PC-3 (cell line): ENCODE measurements at places on chromosomes 13 and 19.

DNA sequence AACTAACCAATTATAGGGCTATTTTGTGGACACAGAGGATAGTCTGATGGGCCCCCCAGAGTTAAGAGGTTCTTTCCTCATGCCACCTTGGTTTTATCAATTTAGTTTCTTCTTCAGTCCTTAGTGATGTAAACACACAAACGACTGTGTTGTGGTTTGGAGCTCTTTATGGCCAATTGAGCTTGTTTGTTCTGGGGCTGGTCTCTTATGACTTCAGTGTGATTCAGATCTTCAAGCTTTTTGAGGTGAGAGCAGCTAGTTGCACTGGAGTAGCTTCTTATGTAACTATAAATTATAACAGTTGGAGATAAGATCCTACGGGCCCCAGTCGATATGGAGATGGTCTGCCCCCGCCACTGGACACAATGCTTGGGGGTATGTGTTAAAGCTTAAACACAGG is 22.0 kb upstream of the GJB6 start:
- DNase-seq: peak; percentile 63

DNA sequence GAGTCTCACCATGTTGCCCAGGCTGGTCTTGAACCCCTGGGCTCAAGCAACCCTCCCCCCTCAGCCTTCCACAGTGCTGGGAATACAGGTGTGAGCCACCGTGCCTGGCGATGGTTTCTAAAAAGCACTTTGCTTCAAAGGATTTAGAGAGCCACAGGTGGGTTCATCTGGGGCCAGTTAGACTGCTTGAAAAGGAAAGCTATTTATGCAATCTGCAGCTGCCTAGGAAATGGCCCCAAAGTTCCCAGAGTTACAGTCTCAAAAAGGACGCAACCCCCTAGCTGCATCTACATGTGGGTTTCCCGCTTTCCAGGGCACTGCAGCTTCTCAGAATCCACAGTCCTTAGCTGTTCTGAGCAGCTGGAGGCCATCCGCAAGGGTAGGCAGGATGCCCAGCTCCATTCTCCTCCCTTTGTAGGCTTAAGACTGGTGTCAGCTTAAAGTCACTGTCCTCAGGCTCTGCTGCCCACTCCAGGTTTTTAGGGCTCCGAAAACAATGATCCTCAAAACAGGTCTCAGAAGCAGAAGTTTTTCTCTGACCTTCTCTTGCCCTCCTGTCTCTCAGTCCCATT is 41.4 kb downstream of the ZNF823 start:
- no peak for DNase-seq

DNA sequence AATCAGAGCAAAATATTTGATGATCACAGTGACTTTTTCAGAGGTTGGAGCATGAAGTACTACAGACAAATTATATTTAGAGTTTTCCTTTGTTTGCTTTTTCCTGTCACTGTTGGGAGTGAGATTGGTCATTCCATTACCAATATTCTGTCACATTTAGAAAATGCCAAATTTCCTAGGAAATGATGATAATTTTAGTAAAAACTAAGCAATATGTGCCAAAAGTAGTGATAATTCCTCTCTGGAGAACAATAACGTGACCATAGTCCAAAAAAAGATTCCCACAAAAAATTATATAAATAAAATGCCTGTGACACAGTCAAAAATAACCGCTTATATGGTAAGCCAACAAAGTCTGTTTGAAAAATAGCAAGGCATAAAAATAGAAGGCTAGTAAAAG is 2719.4 kb downstream of the PCDH9 start:
- DNase-seq: no peak

DNA sequence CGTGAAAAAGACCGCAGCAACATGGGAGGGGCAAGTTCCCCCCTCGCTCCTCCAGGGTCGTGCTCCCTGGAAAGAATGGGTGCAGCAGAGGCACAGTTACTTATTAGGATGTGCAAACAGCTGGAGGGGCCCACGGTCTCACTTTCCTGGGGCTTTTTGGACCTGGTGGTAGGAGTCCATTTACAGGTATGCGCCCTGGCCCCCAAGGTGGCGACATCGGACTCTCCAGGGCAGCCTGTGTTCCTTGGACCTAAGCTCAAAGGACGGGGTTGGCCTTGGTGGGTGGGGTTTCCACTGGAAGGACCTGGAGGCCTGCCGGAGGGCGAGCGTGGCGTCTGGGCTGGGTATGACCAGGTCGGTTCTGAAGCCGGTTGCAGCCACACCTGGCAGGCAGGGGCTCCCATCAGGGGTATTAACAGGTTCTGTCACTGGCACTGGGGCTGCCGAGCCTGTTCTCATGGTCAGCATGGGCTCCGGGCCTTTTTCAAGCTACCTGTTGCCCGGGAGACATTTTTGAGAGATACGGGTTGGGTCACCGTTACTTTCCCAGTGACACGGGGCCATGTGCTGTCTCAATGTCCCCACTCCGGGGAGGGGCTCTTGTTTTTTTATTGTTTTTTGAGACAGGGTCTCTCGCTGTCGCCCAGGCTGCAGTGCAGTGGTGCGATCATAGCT is 5.9 kb downstream of the ZFR2 start:
- DNase-seq: no peak
